ENCODE measurements at places on chromosomes 5 and 9.

GRCh38 chr5:170216257-170216864 is 16.4 kb upstream of the C5orf58 start:
- peak; percentile 73 for DNase-seq

DNA sequence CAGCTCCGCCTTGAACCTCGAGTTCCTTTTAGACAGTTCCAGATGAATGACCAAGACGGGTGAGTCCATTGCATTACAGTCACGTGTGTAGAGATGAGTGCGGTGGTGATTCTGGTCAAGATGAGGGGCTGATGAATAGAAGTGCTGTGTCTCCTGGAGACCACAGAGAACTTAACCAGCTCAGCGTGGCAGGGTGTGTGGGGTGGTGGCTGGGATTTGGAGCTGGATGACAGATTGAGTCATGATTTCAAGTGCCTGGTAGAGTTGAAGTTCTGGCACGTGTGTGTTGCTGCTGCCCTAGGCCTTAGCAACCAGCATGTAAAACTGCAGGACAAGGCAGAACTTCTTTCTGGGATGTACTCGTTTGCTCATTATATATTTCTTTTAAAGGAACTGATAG is 53.3 kb downstream of the PRRC2B start:
- no peak for DNase-seq

GRCh38 chr5:177421062-177421798 is 5.2 kb upstream of the GRK6 start:
- DNase-seq = no peak

- DNase-seq = no peak
These were observed 218.1 kb upstream of the WWC1 start for GRCh38 chr5:168073311-168073710.

DNA sequence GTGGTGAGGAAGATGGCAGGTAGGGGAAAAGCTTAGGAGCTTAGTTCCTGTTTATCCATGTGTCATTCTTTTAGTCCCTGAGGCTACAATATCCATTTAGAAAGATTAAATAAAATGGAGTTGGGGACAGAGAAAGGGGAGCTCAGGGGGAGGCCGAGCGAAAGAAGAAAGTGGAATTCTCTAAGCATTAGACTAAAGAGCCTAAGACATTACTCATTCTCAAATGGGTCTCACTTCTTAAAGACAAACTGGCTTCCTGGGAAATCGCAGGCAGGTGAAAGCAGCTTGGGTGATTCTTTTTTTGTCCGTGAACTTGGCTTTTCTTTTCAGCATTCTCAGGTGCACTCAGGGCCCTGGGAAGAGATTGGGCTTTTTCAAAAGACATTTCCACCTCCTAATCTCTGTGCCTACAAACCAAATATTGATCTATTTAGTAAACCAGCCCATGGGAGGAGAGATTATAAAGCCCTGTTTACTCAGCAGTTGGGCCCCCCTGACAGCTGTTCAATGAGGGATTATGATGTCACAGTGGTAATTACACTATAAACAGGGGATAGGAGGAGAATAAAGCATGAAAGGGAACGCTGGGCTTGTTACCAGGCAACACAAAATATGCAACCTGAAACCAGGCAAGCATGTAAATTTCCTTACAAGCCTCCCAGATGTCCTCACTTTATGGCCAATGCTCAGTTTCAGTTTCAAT is 584.0 kb downstream of the ACTL7B start:
- peak; percentile 20 for DNase-seq

- no peak for DNase-seq
These were observed 2.0 kb downstream of the OGN start for GRCh38 chr9:92402360-92402759.

- DNase-seq = no peak
These were observed 22.2 kb upstream of the CXCL14 start for GRCh38 chr5:135600971-135601381.

Measured in pons (tissue), 1 donor.